Tibial nerve (tissue), 4 donors: ENCODE measurements at places on chromosomes 12 and 14. TPM values are rescaled to one million over a fixed set of nuclear protein-coding genes. Genes with fewer than 3 reads are reported as not detected.

The FBXL14 gene
- total RNA-seq = 14.7 TPM

The RNU7-1 gene
- total RNA-seq = not detected

- DNase-seq = peak; percentile 47
These were observed 1.9 kb upstream of the DYNC1H1 start for GRCh38 chr14:101962503-101962874.

DNA sequence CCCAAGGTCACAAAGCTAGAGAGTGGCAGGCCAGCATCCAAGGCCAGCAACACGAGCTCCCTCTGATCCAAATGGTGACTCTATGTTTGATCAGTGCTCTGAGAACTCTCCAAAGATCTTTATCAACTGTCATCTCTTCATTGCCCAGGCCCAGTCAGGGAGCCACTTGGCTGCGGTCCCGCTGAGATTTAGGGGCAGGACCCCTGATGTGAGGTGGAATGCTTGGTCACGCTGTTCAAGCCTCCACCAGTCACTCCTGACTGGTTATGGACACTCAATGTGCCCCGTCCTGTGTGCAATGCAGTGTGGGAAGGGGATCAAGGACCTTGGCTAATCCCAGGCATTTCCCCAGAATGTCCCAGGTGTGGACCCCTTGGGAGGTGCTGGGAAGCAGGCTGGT, 19.8 kb upstream of the TCL1B start:
- DNase-seq = no peak

The IKZF4 gene
- total RNA-seq = 9.6 TPM

DNA sequence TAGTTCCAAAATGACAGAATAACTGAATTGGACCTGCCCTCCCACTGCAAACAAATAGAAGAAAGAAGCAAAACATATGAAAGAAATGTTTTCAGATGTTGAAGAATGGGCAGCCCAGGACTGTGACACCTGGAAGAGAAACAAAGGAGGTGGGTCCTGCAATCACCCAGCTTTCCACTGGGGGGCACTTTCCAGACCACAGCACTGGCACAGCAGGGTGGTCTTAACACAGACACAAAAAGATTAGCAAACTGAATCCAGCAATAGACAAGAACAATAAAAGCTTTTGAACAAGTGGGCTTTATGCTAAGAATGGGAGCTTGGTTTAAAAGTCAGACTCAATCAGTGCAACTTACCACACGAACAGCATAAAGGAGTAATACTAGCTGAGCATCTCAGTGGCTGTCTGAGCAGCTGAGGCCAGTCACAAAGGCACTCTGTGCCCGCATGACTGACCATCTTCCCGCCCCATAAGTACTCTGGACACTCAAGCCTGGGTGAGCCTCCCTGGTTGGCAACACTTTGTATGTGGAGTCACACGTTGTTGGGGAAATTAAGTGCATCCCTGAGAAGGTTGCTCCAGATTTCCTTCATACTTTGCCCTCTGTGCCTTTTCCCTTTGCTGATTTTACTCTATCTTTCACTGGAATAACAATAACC, 27.7 kb downstream of the JKAMP start:
- DNase-seq = no peak
